ENCODE measurements at places on chromosomes 3 and 15.

GRCh38 chr3:98529856-98530459, 1.8 kb upstream of the GPR15 start:
- DNase-seq, result no peak

DNA sequence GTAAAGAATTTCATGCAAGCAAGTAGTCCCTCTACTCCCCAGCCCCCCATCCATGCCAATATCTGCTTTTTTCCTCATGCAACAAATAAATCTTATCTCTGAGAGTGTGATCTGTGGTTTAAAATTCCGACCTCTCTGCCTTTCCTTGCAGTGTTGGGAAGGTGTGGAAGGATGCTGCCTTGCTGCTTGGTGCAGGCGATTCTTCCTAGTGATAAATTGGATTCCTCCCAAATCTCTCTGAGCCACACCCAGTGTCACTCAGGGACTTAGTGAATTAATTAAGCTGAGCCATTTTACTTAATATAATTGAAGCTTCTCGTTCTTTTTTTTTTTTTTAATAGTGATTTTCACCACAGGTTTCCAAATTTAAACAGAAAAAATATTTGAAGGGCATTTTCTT, 3.4 kb downstream of the GAP43 start:
- no peak for DNase-seq

DNA sequence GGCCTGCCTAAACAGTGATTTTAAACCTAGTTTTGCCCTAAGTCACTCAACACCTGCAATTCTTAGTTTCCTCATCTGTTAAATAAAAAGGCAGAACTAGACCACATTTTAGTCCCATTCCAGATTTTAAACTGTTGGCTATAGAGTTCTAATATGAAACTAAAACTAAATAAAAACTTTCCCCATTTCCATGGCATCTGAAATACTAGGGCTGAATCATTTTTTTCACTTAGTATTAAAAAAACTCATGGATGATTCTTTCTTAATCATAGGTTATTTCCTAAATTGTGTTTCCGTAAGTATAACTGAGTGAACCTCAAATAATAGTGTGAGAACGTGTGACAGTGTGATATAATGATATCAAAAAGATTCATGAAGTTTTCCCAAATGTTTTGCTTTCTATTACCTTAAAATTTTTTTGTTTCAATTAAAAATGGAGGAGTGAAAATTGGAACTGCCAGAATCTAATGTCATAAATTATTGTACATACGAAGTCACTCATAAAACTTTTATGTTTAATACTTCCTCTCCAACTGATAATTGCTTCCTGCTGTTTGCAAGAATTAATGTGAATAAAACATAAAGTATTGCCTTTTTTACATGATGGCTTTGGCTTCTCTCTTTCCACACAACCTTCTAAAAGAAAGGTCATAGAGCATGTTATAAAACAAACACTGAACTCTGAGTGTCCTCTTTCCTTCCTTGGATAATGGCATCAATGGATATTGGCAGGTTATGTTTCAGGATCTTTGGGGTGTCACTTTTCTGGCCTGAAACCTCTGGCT, 315.1 kb upstream of the MME start:
- DNase-seq, result no peak

DNA sequence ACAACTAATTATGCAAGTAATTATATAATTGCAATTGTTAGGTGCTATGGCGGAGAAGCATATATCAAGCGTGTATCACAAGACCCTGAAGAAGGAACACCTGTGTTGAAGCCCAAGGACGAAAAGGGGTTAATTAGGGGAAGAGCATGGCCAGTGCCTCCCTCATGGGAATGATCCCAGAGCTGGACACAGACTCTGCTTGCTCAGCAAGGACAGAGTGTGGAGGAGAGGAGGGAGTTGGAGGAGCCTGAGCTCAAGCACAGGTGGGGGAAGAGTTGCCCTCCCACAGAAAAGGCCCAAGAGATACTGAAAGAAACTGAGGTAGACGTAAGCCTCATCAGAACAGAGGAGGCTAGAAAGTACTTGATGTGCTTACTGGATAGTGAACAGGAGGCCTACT, 423.7 kb downstream of the EPHB1 start:
- DNase-seq, result no peak

DNA sequence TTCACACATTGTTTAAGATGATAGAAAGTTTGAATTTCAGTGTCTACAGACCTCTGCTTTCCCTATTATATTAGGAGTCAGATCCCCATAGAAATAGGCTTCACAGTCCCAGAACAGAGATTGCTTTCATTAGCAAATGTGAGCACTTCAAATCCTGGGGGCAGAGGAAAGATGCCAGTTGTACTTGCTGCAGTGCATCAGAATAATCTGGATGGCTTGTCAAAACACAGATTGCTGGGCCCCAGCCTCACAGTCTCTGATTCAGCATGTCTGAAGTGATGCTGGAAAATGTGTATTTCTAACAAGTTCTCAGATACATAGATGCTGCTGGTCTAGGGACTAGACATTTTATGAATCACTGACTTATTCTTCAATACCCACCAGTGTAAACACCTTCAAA, 375.2 kb downstream of the FGF12 start:
- DNase-seq, result no peak

- no peak for DNase-seq
Measured at GRCh38 chr3:177131927-177132636, 65.2 kb downstream of the TBL1XR1 start.

- no peak for DNase-seq
Measured at GRCh38 chr3:98536456-98537017, 4.8 kb downstream of the GPR15 start.

DNA sequence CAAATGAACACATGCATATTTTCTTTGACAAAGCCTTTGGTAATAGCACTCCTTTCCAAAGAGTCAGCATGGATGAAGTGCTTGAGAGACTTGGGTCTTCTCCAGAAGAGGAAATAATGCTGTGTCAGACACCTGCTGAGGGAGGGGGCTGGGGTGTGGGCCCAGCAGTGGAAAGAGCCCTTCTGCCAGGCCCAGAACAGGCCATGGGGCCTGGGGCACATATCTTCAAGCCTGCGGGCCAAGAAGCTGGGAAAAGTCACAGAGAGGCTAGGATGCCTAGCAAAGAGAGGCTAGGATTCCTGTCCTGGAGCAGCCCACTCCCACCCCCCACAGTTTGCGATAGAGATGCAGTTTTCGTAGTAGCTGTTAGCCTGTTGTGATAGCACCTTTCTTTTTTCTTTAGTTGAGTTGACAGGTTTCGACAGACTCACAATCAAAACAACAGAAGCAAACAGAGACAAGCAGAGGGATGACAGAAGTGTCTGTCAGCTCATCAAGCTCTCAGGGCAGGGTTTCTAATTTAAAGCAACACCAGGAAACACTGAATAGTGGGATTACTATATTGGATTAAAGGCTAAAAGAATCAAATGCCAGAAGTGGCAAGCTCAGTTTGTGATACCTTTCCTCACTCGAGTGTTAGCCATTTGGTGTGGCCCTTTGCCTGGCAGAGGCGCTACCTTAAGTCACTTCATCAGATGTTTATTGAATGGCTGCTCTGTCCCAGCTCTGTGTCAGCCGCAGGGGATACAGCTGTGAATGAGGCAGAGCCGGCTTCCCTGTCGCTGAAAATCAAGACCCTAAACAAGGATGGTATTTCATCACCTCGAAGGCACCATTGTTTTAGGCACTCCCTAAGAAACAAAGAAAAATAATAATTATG, 19.0 kb downstream of the CMTM7 start:
- DNase-seq, result no peak

- no peak for DNase-seq
Measured at GRCh38 chr3:120982608-120983320, 74.8 kb downstream of the STXBP5L start.

DNA sequence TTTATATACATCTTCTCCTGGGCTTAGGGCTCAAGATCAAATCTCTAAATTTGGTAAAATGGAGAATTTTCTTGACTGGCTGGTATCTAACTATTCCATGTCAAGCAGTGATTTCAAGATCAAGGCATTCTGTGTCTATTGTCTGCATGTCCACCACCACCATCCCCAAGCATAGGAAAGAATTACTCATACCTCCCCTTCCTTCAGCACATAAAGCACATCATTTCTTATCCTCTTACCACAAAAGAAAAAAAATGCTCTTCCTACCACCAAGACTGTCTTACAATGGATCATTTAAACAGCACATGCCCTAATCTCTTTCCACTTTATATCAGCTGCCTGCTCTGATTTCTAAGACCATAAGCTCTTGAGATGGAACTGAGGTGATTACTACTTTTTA, 470.5 kb upstream of the THBS1 start:
- peak; percentile 95 for DNase-seq

- DNase-seq, result peak; percentile 98
Measured at GRCh38 chr3:184320104-184320445, 5.7 kb downstream of the EIF4G1 start.

DNA sequence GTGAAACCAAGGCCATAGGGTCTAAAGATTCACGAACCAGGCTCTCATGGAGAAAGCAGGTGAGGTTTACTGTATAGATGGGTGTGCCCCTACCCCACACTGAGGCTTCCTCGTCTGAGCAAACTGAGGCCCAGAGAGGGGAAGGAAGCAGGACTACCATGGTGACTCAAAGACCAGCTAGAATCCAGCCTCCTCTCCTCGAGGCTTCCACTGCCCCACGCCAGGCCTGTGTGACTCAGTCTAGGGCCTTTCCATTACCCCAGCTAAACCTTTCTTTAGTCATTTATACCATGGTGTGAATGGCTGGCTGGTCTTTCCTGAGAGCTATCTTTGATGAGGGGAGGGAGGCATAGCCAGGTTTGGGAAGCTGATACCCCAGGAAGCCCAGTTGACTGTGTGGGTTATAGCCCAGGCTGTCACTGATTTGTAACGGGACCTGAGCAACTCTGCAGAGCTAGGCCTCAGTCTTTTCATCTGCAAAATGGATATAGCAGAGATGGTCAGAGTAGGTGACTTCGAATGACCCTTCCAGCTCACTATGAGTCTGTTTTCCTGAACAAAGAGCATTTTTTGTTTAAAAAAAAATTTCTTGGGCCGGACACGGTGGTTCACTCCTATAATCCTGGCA, 3.0 kb upstream of the RHO start:
- DNase-seq, result peak; percentile 56
